ENCODE measurements at places on chromosomes 6 and 20.

- no peak for DNase-seq
Observed at GRCh38 chr6:52299653-52300052, 15.1 kb upstream of the MCM3 start.

- no peak for DNase-seq
Observed at GRCh38 chr6:111686249-111686931, 80.7 kb upstream of the TRAF3IP2 start.

DNA sequence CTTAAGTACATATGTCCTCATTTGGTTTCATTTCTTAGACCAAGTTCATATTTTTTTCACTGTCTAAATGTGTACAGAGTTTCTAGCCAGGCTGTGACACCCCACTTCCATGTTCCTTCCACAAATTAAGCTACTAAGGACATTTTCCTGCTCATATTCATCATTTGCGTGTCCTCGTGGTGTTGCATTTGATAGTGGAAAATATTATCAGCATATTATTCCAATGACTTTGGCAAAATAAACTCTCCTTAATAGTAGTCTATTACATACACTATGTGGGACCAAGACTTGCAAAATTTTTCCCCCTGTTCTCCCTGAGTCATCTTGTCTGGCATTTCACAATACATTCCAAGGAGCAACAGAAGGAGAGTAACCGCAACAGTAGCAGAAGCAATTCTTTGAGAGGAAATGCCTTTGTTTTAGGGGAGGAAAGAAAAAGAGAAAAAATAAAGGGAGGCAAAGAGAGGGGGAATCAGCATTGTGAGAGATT lies 599.2 kb downstream of the COL12A1 start:
- DNase-seq, result no peak

DNA sequence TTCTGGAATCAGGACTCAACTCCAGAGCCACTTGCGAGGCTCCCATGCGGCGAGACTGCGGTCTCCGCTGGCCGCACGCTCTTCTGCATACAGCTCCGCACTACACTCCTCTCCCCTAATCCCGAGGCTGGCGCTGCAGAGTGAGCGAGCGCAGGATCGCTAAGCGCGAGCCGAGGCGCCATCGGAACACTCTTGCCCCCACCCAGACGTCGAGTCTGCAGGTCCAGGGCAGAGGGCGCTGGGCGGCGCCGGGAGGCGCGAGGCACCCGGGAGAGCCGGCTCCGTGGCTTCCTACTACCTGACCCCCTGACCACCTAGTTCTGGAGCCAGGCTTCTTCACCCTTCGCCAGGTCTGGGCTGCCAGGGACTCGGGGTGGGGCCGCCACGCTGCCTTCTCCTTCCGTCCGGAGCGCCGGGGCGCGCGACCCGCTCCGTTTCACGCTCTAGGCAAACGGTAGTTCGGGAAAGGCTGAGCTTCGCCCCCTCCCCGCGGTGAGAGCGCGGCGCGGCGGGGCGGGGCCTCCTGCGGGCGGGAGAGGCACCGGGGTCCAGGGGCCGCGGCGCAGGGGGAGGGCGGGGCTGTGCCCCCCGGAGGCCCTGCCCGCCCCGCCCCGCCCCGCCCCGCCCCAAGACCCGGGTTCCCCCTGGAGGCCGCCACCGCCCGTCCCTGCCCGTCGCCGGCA lies 5.4 kb upstream of the TUBB2A start:
- peak; percentile 54 for DNase-seq

DNA sequence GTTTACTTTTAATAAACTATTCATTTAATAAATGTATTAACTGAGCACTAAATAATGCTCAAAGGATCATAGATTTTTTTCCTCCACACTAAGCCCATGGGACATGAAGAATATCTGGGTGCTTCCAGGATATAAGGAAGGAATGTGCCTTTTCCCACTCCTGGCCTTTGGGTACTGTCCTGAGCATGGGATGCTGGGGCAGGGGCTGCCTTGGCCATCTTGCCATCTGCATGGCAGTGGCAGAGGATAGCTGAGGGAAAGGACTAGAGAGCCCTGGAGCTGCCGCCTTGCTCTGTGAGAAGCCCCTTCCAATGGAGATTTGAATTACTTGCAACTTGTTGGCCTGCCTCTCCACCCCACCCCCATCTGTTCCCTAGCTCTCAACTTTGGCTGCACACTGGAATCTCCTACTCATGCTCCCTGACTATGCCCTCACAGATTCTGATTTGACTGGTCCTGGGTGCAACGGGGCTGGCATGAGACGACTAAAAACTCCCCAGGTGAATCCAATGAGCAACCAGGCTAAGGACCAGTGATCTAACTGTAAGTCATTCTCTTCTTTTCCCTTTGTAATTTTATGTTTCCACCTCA lies 15.6 kb downstream of the DDRGK1 start:
- DNase-seq, result no peak

- DNase-seq, result peak; percentile 80
Observed at GRCh38 chr6:125099211-125100073, 54.1 kb upstream of the TPD52L1 start.

DNA sequence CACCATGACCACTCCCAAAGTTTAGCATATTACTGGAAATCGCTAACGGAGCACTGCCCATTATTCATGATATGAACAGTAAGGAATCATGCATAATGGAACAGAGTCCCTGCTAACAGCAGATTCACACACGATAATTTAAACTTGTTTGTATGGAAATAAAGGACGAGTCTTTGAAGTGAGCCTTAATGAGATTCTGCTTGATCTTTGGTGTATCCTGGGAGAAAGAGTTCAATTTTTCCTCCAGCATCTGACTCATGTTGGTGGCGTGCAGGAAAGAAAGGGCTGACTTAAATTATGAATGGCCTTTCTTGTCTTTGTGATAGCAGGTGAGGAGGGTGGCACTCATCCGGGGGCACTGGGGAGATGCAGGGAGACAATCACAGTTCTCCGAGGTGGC lies 194.6 kb downstream of the ZNF217 start:
- DNase-seq, result no peak

DNA sequence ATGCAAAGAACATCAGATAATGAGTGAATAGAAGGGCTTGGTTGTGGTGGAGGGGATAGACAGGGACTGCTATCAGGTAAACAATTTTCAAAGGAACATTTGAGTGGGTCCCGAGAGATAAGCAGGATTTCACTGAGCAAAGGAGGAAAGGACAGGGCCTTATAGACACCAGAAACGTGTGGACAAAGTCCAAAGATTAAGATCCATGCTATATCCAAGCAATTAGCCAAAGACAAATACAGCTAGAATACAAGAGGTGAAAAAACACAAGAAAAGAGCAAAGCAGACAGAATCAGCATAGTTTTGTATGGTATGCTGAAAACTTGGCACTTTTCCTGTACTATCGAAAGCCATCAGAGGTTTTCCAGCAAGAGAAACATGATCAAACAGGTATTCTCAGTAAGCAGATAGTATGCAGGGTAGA lies 59.8 kb downstream of the CDK19 start:
- DNase-seq, result no peak

DNA sequence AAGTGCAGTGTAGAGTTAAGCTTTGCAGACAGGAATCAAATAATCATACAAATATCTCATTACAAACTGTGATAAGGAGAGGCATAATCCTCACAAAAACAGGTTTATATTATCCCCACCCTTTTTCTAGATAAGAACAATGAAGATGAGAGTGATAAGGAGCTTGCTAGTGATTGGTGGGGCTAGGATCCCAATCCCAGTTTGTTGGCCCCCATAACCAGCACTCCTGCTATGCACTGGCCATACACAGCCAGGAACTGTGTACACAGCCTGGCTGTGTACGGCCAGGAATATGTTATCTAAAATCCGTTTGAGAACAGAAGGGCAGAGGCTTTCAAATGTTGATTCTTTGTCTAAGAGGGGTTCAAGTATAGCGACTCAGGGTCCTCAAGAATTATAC lies 180.6 kb downstream of the EYA2 start:
- DNase-seq, result no peak

GRCh38 chr6:127869772-127870404 lies 31.0 kb downstream of the THEMIS start:
- DNase-seq, result no peak

- DNase-seq, result no peak
Observed at GRCh38 chr6:11621119-11621518, 83.6 kb downstream of the TMEM170B start.

DNA sequence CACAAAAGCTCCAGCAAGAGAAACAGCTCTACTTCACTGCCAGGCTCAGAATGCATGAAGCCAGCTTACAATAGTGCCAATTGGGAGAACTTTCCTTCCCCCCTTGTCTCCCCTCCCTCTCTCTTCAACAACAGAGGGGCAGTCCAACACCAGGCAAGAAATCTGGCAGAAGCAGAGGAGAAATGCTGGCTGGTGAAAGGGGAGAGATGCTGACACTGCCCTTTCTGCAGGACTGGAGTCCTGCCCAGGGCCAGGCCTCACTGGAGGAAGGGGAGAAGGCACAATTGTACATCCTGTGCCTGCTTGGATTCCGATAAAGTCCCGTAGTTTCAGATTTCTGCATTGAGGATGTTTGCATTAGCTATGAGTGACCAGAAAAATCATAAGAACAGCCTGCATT lies 148.6 kb downstream of the LRRC1 start:
- no peak for DNase-seq

DNA sequence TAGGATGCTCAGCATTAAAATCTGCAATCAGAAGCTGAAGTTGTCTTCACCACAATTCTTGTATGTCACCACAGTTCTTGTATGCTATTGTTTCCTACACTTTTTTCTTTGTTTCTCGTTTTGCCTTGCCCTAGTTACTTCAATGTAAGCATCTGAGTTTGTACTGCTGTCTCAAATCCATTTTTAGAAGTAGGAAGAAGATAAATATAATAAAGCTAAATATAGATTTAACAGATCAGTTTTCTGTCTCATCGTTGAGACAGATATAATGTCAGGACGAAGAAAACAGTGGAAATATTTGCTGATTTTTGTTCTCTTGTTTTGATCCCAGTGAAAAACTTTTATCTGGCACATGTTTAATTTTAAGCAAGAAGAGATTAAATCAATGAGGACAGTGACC lies 318.0 kb downstream of the QKI start:
- no peak for DNase-seq

GRCh38 chr6:11744753-11745152 lies 33.9 kb downstream of the ADTRP start:
- DNase-seq, result no peak

GRCh38 chr6:11231108-11231463 lies 1.4 kb downstream of the NEDD9 start:
- DNase-seq, result no peak

DNA sequence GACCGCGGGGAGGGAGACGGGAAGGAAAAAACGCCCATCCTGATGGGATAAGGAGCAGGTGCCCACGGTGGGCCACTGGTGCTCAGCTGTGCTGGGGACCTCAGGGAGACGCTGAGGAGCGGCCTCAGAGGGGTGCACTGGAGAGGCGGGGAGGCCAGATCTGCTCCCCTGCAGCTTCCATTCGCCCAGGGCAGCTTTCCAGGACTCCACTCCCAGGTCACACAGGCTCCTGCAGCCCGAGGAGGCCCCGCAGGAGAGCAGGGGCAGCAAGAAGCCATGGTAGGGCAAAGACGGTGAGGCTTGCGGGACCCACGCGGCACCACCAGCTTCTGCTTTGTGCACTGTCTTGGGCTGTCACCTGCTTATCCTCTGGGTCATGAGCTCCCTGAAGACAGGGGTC lies 82.5 kb upstream of the SULF2 start:
- no peak for DNase-seq

- DNase-seq, result no peak
Observed at GRCh38 chr6:89347825-89348224, 4.7 kb downstream of the UBE2J1 start.

DNA sequence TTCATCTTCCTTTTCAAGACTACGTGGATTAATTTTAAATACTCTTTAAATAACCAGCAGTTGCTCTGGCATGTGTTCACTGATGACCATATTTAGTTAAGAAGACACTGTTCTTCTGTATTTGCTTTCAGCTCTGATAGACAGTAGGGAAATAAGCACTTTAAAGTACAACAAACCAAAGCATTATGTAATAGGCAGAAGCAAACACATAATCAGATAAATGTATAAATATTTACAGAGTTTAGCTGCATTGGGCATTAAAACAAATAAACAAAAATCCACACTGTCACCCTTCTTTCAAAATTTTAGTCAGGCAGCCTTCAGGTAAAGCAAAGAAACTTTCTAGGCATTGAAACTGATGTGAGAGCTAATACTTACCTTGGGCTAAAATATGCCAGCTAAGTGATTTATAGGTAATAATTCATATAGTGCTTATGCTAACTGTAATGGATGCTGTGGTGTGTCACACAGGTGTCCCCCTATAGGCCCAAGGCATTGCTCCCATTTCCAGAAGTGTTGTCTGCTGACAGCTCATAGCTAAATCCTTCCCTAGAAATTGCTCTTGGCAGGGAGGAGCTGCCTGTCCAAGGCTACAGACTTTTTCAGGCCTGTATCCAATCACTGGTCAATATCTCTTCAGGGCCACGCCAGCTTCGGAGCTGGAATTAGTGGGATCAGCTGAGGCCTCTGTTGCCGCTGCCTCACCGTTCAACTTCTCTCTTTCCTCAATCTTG lies 111.5 kb upstream of the CITED2 start:
- no peak for DNase-seq

DNA sequence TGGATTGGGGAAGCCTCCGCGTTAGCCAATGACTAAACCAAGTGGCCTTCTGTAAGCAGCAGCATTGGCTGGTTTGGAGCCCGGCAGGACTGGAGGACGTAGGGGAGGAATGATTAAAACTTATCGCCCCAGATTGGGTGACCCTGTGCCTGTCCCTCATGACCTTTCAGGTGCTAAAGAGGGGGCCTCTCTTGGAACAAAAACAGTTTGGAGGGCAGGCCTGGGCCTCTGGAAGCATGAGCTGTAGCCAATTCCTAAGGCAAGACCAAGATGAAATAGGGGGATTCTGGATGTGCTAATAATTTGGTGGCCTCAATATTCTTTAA lies 1.4 kb downstream of the GMPR start:
- no peak for DNase-seq

- peak; percentile 42 for DNase-seq
Observed at GRCh38 chr6:160930547-160931377, 60.8 kb upstream of the MAP3K4 start.

DNA sequence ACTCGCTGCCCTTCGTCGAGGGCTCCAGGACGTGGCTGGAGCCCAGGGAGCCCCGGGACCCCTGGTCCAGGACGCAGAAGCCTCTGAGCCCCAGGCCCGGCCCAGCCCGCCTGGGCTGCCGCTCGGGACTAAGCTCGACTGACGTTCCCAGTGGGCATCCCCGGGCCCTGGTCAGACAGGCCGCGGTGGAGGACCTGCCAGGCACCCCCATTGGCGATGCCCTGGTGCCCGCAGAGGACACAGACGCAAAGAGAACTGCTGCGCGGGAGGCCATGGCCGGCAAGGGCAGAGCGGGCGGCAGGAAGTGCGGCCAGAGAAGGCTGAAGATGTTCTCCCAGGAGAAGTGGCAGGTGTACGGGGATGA lies 28.9 kb downstream of the ZNF831 start:
- DNase-seq, result no peak

Data from NCI-H345 (cell line).